CD4-positive, alpha-beta T cell treated with Interleukin-4 for 1 hour (primary cell): ENCODE measurements at places on chromosomes 4 and X.

GRCh38 chrX:22247169-22247568, 25.5 kb upstream of the CBLL2 start:
- no peak for DNase-seq

DNA sequence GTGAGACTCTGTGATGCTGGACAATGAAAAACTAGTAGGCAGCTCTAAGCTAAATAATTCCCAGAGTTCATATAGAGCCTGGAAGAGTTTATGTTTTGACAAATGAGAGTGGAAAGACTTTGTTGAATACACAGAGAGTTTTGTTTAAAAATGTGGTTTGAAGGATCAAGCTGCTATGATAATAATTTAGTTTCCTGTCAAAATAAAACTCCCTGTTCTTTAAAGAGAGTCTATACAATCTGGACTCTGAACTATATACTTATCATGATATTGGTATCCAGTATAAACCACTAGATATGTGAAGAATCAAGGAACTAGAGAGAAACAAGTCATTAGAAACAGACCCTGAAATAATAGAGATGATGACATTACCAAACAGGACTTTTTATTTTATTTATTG, 158.6 kb downstream of the C4orf33 start:
- no peak for DNase-seq

DNA sequence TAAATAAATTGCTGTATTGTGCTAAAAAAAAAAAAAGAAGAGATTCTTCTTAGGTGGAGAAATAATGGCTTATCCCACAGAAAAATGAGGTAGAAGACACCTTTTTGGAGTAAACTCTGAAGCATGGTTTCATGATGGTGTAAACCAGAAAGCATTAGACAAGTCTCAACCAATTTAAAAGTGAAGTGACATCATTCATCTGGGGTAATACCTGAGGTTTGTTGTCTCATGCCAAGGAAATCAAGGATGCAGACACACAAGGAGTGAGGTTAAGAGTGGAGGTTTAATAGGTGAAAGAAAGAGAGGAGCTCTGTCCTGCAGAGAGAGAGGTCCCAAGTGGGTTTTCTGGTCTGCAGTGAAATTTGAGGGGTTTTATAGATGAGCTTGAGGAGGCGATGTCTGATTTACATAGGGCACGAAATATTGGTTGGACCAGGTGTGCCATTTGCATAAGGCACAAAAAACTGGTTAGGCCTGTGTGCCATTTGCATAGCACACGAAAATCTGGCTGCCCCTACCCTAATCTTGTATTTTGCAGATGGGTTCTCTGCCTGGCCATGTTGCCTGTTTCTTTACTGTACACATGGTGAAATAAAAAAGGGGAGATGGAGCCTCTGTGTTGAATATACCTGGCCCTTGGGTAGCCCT, 25.0 kb upstream of the CWH43 start:
- DNase-seq: no peak

GRCh38 chr4:1018147-1019020, 7.0 kb downstream of the FGFRL1 start:
- no peak for DNase-seq

DNA sequence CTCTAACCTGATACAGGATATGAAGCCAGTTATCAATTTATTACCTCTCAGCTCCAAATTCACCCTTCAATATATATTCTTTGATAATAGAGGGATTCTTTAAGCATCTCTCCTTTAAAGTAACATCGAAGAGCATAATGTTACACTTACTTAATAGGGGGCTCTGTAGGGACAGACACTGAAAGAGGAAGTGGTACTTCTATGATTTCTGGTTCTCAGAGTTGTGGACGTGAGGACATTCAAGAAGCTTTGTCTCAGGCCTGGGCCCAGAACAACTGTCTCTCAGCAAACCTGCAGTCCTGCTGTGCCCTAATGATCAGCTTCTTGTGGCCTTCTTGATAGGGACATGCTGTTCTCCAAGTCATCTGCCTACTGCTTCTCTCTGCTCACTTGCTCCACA, 4.2 kb upstream of the ZXDB start:
- no peak for DNase-seq

DNA sequence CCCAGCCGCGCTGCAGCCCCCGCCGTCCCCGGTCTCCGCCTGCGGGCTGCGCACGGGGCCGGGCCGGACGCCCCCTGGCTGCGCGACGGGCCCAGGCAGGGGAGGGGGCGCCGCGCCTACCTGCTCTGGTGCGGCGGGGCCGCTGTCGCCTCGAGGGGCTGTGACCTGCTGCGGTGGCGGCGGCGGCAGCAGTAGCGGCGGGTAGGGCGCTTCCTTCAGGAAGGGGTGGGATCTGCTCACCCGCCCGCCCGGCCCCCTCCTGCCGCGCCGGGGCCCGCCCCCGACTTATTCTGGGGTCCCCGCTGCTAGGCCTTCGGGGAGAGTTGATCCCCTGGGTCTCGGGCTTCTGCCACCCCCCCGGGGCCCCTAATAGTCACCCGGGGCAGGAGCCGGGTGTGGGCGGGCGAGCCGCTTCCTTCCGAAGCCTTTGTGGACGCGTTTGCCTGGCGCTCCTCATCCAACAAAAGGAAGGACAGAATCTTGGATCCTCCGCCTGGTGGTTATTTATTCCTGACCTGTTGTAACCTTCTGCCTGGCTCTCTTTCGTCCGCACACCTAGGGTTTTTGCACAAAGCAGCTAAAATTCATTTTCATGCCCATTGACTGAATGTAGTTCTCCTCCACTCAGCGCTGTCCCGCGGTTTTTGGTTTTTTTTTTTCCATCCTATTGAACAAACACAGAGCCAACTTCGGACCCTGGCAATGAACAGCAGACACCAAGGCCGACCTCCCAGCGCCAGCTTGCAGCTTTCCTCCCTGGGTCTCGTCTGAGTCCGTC, at the start of gene TMEM150C:
TMEM150C (minus strand) TSS at position 203 of the 778 bp plus-strand sequence. CDS start 57,331 bp downstream, outside the sequence.
- DNase-seq: no peak

DNA sequence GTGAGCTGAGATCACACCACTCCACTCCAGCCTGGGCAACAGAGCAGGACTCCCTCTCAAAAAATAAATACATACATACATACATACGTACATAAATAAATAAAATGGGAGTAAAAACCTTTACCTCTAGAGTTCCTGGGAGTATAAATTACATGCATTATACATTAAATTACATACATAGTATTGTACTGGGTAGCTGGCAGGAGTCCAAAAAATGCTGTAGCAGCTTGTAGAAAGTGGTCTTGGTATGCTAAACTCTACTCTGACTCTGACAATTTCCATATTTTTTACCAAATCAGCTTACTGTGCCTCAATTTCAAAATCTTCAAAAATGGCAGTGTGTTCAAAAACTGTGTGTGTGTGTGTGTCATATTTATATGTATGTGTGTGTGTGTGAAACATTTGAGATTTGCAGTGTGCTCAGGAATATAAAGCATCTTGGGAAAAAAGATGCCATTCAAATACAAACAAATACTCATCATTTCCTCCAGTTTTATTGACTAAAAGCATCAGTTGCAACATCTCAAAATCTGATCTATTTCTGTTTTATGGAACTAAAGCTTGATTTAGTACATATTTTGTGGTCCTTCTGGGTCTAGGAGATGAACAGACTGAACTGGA, 171.7 kb downstream of the SHROOM3 start:
- no peak for DNase-seq

DNA sequence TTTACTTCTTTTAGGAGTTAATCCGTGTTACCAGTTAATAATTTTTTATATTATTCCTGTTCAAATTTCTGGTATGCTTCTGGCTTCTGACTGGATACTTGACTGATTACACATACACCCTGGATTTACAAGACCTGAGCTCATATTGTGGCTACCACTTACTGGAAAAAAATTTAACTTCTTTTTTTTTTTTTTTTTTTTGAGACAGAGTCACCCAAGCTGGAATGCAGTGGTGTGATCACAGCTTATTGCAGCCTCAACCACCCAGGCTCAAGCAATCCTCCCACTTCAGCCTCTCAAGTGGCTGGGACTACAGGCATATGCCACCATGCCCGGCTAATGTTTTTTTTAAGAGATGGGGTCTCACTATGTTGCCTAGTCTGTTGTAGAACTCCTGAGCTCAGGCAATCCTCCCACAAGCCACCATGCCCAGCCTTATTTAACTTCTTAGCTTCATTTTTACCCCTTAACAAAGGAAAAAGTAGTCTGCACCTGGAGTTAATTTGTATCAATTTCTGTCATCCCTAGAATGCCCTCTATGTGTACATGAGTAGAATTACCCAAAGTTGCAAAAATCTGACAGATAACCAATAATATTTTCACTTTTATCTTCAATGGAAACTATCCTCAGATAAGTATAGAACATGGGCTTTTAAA, 50.3 kb downstream of the TMEM165 start:
- DNase-seq: no peak

DNA sequence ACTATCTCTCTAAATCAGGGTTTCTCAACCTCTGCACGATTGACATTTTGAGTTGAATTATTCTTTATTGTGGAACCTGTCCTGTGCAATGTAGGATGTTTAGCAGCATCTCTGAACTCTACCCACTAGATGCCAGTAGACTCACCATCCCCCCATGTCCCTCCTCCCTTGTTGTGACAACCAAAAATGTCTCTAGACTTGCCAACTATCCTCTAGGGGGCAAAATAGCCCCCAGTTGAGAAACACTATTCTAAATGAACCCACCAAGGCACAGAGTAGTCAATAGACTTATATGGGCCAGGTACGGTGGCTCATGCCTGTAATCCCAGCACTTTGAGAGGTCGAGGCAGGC, 49.1 kb upstream of the GAB1 start:
- DNase-seq: no peak

GRCh38 chr4:34861666-34862065, 1382.6 kb downstream of the ARAP2 start:
- DNase-seq: no peak

GRCh38 chrX:46575991-46576392, 2.4 kb downstream of the CHST7 start:
- DNase-seq: no peak

DNA sequence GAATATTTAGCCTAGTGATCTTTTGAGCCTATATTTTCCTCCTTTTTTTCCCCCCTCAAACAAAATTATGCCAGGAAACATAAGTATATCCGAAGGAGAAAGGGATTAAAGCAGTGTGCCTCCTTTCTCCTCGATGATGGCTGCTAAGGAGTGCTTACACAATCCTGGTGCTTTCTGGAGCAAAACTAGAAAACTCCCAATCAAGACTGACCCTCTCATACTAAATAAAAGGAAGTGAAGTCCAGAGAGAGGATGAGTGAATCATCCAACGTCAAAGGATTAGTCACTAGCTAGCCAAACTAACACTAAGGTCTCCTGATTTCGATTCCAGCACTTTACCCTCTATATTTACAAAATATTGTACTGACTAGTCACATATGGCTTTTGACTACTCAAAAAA, 146.8 kb downstream of the PPP3CA start:
- DNase-seq: no peak

GRCh38 chr4:138267835-138268234, 25.7 kb upstream of the SLC7A11 start:
- no peak for DNase-seq

GRCh38 chr4:18063079-18063478, 41.5 kb upstream of the LCORL start:
- DNase-seq: no peak
